ENCODE measurements at places on chromosomes 6 and 20. TPM values are rescaled to one million over a fixed set of nuclear protein-coding genes. Genes with fewer than 3 reads are reported as not detected.

WFDC12 gene
- 7.1 TPM for total RNA-seq

FAM83B gene
- 116 TPM for total RNA-seq

PTPN1 gene
- 29.8 TPM for total RNA-seq

HUS1B gene
- total RNA-seq = 1.5 TPM

LMBRD1 gene
- total RNA-seq = 67.4 TPM

HEY2 gene
- 2.9 TPM for total RNA-seq

MYBL2 gene
- 1.2 TPM for total RNA-seq

BLTP3A gene
- total RNA-seq = 6.5 TPM

ANKEF1 gene
- total RNA-seq = 4.6 TPM

PDE7B gene
- 1.5 TPM for total RNA-seq

ID4 gene
- total RNA-seq = 240 TPM

OOEP gene
- not detected for total RNA-seq

GABRR1 gene
- total RNA-seq = 0.86 TPM

GRM4 gene
- 0.19 TPM for total RNA-seq

PGC gene
- total RNA-seq = not detected

NEDD9 gene
- 28.7 TPM for total RNA-seq

COL21A1 gene
- total RNA-seq = 4.9 TPM

NOTCH4 gene
- 6.3 TPM for total RNA-seq

GSTA3 gene
- 16.7 TPM for total RNA-seq

DTD1 gene
- 21.7 TPM for total RNA-seq

PMEPA1 gene
- 4.3 TPM for total RNA-seq

TXLNB gene
- total RNA-seq = not detected

MPIG6B gene
- 10.5 TPM for total RNA-seq

SH3BGRL2 gene
- 19.1 TPM for total RNA-seq

MAD2L1BP gene
- total RNA-seq = 31.1 TPM

MAP7 gene
- total RNA-seq = 38.7 TPM

AGER gene
- 3.2 TPM for total RNA-seq

BPIFB2 gene
- not detected for total RNA-seq

SLC16A10 gene
- total RNA-seq = 37.4 TPM

EYA4 gene
- not detected for total RNA-seq

SMOC2 gene
- total RNA-seq = 26.1 TPM

BNIP5 gene
- not detected for total RNA-seq

MEI4 gene
- 0.05 TPM for total RNA-seq

FRS3 gene
- 0.79 TPM for total RNA-seq

PACRG gene
- total RNA-seq = not detected

EDN3 gene
- total RNA-seq = 0.96 TPM

ESR1 gene
- total RNA-seq = 1.5 TPM

ARMC12 gene
- total RNA-seq = not detected

DZANK1 gene
- 6.1 TPM for total RNA-seq

PNLDC1 gene
- total RNA-seq = 0.51 TPM

PHACTR2 gene
- total RNA-seq = 24.5 TPM

ADGRB3 gene
- 0.30 TPM for total RNA-seq

SKIC2 gene
- 23.3 TPM for total RNA-seq

CCN6 gene
- total RNA-seq = 1.3 TPM

Data from lower leg skin (tissue), 4 donors.